Neural progenitor cell (in vitro differentiated cells): ENCODE measurements at places on chromosomes 3 and 15.

- H3K4me1 ChIP-seq, result peaks cover 12% of the 10 kb centered on the region
- no peak for DNase-seq
- H3K27me3 ChIP-seq, result no peaks in the 10 kb centered on the region
- H3K36me3 ChIP-seq, result no peaks in the 10 kb centered on the region
- H3K27ac ChIP-seq, result no peak overlapping the region
Observed at GRCh38 chr15:49035825-49036224, 10.4 kb downstream of the SECISBP2L start.

DNA sequence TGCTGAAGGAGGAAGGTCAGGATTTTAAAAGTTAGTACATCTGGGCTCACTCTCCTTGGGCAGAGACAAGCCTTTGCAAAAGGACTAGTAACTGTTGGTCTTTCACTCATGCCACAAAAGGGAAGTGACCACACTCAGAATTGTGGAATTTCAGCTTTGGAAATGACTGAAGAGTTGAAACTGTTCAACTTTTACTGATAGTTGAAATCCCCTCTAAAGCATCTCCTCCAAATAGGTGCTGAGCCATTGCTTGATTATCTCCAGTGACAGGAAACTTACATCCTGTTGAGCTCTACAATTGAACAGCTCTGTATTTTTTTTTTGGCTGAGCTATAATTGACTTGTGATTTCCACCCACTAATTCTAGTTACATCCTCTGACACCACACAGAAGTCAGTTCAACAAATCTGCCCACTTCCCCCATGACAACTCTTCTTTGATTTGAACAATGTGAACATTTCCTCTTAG is 254.8 kb upstream of the TPRG1 start:
- no peak overlapping the region for H3K27ac ChIP-seq
- H3K36me3 ChIP-seq, result no peaks in the 10 kb centered on the region
- H3K4me3 ChIP-seq, result no peak overlapping the region
- H3K4me1 ChIP-seq, result no peaks in the 10 kb centered on the region

- no peak overlapping the region for H3K27ac ChIP-seq
- DNase-seq, result no peak
- H3K36me3 ChIP-seq, result no peaks in the 10 kb centered on the region
- H3K4me3 ChIP-seq, result no peak overlapping the region
Observed at GRCh38 chr15:42832576-42832975, 88.0 kb downstream of the TTBK2 start.

- peaks cover 8% of the 10 kb centered on the region for H3K4me1 ChIP-seq
- no peaks in the 10 kb centered on the region for H3K36me3 ChIP-seq
- no peak overlapping the region for H3K27ac ChIP-seq
- H3K27me3 ChIP-seq, result no peaks in the 10 kb centered on the region
- H3K4me3 ChIP-seq, result no peak overlapping the region
Observed at GRCh38 chr15:91468871-91469580, 369.0 kb downstream of the SV2B start.

GRCh38 chr15:73558529-73558928 is 74.7 kb downstream of the NPTN start:
- H3K36me3 ChIP-seq, result peaks cover 6% of the 10 kb centered on the region
- H3K27me3 ChIP-seq, result no peaks in the 10 kb centered on the region
- no peak for DNase-seq
- no peak overlapping the region for H3K4me3 ChIP-seq
- no peaks in the 10 kb centered on the region for H3K4me1 ChIP-seq

GRCh38 chr15:27805261-27806220 is 293.6 kb downstream of the OCA2 start:
- no peaks in the 10 kb centered on the region for H3K27me3 ChIP-seq
- no peak overlapping the region for H3K27ac ChIP-seq
- H3K4me3 ChIP-seq, result no peak overlapping the region
- no peaks in the 10 kb centered on the region for H3K36me3 ChIP-seq
- H3K4me1 ChIP-seq, result no peaks in the 10 kb centered on the region

- no peak overlapping the region for H3K4me3 ChIP-seq
- H3K27ac ChIP-seq, result no peak overlapping the region
- no peaks in the 10 kb centered on the region for H3K4me1 ChIP-seq
Observed at GRCh38 chr3:8325306-8325705, 176.3 kb upstream of the LMCD1 start.

- no peaks in the 10 kb centered on the region for H3K27me3 ChIP-seq
- H3K36me3 ChIP-seq, result no peaks in the 10 kb centered on the region
- H3K27ac ChIP-seq, result no peak overlapping the region
- DNase-seq, result no peak
- H3K4me1 ChIP-seq, result no peaks in the 10 kb centered on the region
- H3K4me3 ChIP-seq, result no peak overlapping the region
Observed at GRCh38 chr3:97197083-97197482, 382.7 kb downstream of the EPHA6 start.

DNA sequence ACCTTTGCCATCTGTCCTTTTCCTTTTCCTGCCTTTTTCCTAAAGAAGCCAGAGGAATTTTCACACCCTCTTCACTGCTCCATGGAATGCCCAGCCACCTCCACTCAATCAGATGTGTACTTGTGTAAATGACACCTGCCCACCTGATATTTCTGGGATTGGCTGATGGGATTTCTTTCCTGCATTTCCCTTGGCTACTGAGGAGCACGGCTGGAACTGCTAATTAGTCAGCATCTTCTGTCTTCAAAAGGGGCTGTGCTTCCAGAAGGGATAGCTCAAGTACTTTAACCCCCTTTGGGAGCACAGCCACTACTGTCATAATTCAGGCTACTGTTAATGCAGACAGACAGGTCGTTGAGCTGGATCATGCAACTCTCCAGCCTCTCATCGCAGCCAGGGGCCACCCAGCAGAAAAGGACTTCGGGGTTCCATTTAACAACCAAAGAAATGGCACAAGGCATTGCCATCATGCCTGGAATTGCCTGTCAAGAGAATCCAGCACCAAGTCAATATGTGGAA is 38.6 kb downstream of the MGLL start:
- H3K27me3 ChIP-seq, result no peaks in the 10 kb centered on the region
- peaks cover 10% of the 10 kb centered on the region for H3K4me1 ChIP-seq
- no peaks in the 10 kb centered on the region for H3K36me3 ChIP-seq
- H3K27ac ChIP-seq, result no peak overlapping the region
- H3K4me3 ChIP-seq, result no peak overlapping the region

- no peaks in the 10 kb centered on the region for H3K36me3 ChIP-seq
- peak; percentile 75 for DNase-seq
- peaks cover 10% of the 10 kb centered on the region for H3K4me1 ChIP-seq
- no peak overlapping the region for H3K27ac ChIP-seq
- peaks cover 7% of the 10 kb centered on the region for H3K27me3 ChIP-seq
Observed at GRCh38 chr3:130539005-130539404, 22.0 kb downstream of the COL6A6 start.

DNA sequence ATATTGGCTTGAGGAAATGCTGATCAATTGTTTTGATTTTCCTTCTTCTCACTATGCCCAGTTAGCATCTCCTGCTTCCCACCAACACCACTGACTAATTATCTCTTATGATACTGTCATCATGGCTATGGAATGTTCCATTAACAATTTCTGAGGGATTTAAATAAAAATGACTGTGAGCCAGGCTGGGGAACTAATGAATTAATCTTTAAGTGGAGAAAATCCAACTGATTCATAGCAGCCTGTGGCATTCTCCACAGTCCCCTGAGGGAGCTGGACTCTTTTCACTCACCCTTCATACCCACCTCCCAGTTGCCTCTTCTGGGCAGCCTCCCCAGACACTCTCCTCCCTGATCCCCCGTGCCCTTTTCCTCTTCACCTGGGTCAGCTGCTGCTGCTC is 353.6 kb downstream of the CLSTN2 start:
- peaks cover 18% of the 10 kb centered on the region for H3K4me1 ChIP-seq
- DNase-seq, result no peak
- no peak overlapping the region for H3K27ac ChIP-seq
- H3K36me3 ChIP-seq, result no peaks in the 10 kb centered on the region
- H3K27me3 ChIP-seq, result no peaks in the 10 kb centered on the region

GRCh38 chr3:12004741-12005513 is 739 bp downstream of the SYN2 start:
- H3K36me3 ChIP-seq, result no peaks in the 10 kb centered on the region
- peaks cover 11% of the 10 kb centered on the region for H3K4me1 ChIP-seq
- peak overlapping the region; percentile 81 for H3K4me3 ChIP-seq
- H3K27ac ChIP-seq, result no peak overlapping the region
- no peak for DNase-seq
- H3K27me3 ChIP-seq, result peaks cover 62% of the 10 kb centered on the region
